EH (cell line): ENCODE measurements at places on chromosomes 4 and X.

- DNase-seq, result no peak
Measured at GRCh38 chrX:70497026-70497425, 52.4 kb downstream of the DLG3 start.

DNA sequence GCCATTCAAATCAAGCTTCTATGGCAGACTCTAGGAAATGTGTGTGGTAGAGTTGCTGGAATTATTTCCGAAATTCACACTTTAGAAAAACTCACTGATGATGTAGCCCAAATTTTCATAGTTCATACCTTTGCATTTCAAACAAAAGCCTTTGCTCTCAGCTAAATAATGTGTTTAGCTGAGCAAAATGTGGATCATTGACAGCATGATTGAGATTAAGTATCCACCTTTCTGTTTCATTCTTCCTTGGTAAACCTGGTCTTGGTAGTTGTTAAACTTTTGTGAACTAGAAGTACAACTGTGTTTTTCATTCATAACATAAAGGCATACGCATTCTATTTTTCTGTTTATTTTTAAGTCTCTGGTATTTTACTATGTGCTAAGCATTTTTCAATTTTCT lies 7.2 kb downstream of the PCDH7 start:
- DNase-seq, result no peak

- peak; percentile 1 for DNase-seq
Measured at GRCh38 chr4:55609393-55609866, 17.4 kb upstream of the PDCL2 start.

- DNase-seq, result peak; percentile 45
Measured at GRCh38 chr4:94653984-94654609, 103.7 kb upstream of the BMPR1B start.

DNA sequence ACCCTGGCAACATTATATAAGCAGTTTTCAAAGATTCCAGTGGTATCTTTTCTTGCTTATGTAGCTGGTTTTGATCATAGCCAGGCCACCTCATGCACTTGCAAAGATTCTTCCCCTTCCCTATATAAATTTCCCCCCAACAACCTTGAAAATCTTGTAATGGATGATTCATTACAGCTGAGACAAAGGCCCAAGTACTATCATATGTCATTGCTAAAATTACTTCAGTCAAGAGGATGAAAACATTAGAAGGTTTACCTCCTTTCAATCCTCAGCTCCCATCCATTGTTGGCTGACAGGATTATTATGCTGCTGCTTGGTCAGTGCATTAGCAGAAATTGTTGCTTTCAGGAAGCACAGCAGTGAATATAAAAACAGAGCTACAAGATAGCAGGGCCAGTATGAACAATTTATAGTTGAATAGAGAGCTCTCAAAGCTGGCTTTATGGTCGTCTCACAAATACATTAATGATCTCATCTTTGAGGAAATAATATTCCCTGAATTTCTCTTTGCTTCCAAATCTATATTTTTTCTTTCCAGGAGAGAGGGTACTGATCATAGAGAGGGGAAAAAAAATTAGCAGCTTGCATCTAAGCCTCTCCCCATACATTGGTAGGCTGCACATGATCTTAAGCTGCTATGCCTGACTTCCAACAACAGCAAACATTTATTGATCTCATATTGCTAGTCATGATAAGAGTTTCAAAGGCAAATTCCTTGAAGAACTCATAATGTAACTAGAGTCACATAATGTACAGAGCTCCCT lies 7.7 kb upstream of the ARHGEF38 start:
- no peak for DNase-seq

GRCh38 chr4:2591189-2591588 lies 54.7 kb downstream of the FAM193A start:
- DNase-seq, result peak; percentile 32

- DNase-seq, result no peak
Measured at GRCh38 chr4:2255501-2256155, 6.3 kb downstream of the MXD4 start.

GRCh38 chr4:40200875-40201801 lies 4.3 kb downstream of the RHOH start:
- DNase-seq, result no peak

GRCh38 chrX:41952102-41952501 lies 28.7 kb upstream of the CASK start:
- no peak for DNase-seq

DNA sequence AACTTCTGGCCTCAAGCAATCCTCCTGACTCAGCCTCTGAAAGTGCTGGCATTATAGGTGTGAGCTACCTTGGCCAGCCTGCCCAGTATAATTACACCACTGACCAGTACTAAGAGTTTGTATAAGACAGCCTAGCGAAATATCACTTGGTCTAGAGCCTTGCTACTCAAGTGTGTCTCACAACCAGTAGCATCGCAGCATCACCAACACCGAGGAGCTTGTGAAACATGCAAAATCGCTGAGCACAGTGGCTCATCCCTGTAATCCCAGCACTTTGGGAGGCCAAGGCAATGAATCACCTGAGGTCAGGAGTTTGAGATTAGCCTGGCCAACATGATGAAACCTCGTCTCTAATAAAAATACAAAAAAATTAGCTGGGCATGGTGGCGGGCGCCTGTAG lies 102.0 kb upstream of the GATB start:
- DNase-seq, result peak; percentile 34

DNA sequence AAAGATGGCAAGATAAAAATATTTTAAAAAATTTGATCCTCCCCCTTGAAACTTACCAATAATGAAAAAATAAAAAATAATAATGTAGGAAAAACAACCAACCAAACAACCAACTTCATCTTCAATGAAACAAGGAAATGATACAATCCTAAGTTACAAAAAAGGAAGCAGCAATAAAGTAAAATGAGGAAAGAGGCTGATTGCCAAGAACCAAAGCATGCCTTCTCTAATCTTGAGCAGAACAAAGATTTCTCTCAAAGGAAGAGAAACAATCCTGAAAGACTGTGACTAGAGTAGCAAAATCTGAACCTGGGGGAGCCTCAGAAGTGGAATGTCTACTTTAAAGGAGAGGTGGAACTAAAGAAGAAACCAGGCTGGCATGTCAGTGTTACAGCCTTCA lies 10.9 kb upstream of the WDFY3 start:
- no peak for DNase-seq

GRCh38 chrX:42714981-42715700 lies 62.8 kb downstream of the PPP1R2C start:
- peak; percentile 10 for DNase-seq
